Right renal pelvis (tissue), 4 donors: ENCODE measurements at places on chromosomes 16 and 17. TPM values are rescaled to one million over a fixed set of nuclear protein-coding genes. Genes with fewer than 3 reads are reported as not detected.

The CCDC57 gene
- polyA plus RNA-seq, result 42.2 TPM

The HOXB6 gene
- polyA plus RNA-seq, result 108 TPM

The TOP2A gene
- 170 TPM for polyA plus RNA-seq

The TIMP2 gene
- polyA plus RNA-seq, result 185 TPM

The ZNF469 gene
- polyA plus RNA-seq, result 1.4 TPM

The NLE1 gene
- polyA plus RNA-seq, result 20.4 TPM

The SOCS7 gene
- 16.9 TPM for polyA plus RNA-seq

The TMEM100 gene
- 70.7 TPM for polyA plus RNA-seq

DNA sequence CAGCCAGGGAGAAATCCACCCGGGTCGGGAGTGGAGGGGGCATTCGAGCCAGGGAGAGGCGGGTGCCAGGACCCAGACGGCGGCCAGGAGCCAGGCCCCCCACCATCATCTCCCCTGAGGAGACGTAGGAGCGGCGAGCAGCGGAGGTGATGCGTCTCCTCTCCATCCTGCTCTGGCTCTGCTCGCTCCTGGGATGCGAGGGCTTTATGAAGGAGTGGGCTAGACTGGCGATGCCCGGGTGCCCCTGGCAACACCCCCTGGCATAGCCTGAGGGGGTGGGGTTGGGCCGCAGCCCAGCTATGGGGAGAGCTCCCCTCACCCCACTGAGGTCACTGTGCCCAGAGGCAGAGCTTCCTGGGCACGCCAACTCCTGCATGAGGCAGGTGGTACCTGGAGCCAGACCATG, at the start of gene GFAP:
TSS of gene GFAP (minus strand) at position 180 of the 406 bp plus-strand sequence. CDS start at position 166, 14 bp downstream.
- DNase-seq, result no peak

GRCh38 chr17:72671016-72671415, 421.5 kb downstream of the SLC39A11 start:
- DNase-seq, result no peak

DNA sequence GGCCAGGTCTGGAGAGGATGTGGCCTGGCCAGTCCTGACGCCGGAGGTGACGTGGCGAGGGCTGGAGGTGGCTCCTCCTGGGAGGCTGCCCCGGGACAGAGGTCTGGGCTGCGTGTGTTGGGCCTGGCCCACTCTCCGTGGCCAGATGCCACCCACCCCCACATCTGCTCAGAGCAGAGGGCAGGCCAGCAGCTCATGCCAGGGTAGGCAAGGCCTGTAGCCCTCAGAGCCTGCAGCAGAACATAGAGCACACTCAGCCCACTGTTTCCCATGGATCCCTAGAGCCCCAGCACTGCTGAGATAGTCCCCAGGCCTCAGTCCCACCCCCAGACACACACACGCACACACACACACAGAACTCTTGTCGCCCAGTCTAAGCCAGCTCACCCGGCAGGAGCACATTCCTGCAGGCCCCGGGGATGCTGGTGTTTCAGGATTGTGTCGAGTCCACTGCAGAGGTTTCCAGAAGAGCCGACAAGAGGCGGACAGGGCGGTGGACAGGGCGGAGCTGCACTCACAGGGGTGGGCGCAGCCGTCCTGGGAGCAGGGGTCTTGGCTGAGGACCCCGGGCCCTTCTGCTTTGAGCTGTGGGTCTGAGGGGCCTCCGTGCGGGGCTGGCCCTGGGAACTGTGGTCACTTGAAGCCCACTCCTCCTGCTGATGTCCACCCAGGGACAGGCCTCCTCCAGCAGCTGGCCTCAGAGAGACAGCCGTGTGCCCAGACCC, 33.4 kb downstream of the SOX8 start:
- no peak for DNase-seq

DNA sequence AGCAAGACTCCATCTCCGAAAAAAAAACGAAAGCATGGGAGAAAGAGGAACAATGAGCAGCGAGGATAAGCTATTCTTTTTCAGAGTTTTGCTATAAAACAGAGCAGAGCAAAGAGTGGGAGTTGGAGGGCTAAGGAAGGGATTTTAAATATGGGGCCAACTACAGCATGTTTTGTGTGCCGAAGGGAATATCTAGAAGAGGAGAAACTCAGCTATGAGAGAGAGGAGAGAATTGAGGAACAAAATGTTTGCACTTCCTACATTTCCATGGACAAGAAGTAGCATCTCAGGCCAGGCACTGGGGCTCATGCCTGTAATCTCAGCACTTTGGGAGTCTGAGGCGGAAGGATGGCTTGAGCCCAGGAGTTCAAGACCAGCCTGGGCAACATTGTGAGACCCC, 13.1 kb upstream of the GRB2 start:
- no peak for DNase-seq

DNA sequence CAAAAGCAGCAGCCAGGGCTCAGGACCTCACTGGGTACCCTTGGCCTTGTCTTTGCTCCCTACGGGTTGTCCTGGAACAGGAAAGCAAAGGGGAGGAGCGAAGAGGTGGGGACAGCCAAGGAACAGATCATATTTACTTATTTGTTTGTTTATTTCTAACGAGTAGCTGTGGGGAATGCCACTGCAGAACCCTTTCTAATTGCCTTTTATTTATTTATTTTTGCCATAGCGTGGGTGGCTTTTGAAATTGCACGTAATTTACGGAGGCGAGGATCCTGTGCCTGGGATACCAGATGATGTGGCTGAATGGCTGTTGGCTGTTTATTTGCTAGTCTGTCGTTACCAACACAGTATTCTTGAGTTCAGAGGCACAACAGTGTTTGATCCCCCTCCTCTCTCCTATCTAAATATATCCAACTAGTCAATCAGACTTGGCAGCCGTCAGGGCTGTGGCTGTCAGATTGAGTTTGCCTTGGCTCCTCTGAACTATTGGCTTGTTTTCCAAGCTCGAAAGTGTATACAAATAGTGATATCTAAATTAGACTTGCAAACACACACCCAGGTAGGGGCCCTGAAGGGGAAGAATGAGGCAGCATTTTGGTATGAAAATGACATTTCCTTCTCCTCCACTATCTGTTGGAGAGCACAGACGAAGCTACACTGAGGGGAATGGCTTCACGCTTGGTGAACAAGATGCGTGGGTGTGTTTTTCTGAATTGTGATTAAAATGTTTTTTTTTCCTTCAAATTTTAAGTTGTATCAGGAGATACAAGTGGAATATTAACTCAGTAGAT, 110.4 kb downstream of the MSI2 start:
- DNase-seq, result no peak

- DNase-seq, result no peak
Measured at GRCh38 chr16:474420-475122, 49.1 kb downstream of the RAB11FIP3 start.

DNA sequence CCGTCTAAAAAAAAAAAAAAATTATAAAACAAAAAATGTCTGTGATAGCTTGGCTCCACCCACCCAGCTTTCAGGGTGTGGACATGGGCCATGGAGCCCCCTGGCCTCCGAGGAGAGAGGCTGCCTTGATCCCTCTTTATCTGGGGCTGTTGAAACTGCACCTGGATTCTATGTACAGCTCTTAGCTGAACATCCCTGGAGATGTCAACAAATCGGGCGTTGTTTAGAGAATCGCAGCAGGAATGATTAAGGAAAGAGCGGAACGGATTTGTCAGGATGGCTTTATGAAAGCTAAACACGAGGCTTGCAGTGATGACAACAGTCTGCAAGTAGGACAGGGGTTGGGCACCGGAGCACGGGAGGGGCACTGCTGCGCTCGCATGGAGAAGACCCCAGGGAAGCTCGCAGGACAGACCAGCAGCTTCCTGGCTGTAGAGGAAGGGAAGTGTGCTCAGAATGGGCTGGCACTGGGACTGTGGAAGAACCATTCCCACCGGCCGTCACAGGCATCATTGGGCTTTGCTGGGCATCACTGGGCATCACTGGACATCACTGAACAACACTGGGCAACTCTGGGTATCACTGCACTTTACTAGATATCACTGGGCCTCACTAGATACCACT, 195.8 kb upstream of the FOXF1 start:
- DNase-seq, result no peak

DNA sequence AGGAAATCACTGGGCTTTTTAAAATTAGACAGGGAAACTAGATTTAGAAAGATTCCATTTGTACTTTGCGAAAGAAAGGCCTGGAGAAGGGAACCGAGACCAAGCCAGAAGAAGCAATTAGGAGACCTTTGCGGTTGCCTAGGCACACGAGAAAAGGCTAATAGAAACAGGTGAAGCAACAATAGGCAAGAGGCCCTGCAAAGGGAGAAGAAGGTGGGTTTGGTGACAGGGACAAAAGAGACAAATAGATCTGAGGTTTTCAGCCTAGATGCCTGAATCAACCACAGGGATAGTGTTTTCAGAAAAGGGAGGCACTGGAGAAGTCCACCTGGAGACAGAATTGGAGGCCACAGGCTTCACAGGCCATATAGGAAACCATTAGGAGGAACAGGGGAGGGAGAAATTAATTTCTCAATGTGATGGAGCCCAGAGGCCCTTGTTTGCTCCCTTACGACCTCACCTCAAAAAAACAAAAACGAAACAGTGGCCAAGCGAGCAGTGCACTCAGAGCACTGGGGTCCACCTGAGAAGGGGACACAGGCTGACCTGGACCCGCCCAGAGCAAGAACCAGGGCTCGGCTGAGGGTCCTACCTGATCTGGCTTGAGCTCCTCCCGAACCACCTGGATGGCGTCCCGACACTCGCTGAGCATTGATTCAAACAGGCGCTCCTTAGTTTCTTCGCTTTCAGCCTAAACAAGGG, 22.3 kb downstream of the SRP68 start:
- DNase-seq, result no peak

- DNase-seq, result no peak
Measured at GRCh38 chr17:6654841-6655731, 3.5 kb downstream of the C17orf100 start.

GRCh38 chr16:67881621-67882161, 3.0 kb upstream of the NRN1L start:
- DNase-seq, result no peak

GRCh38 chr16:67661101-67661761, 471 bp downstream of the PARD6A start:
- no peak for DNase-seq

DNA sequence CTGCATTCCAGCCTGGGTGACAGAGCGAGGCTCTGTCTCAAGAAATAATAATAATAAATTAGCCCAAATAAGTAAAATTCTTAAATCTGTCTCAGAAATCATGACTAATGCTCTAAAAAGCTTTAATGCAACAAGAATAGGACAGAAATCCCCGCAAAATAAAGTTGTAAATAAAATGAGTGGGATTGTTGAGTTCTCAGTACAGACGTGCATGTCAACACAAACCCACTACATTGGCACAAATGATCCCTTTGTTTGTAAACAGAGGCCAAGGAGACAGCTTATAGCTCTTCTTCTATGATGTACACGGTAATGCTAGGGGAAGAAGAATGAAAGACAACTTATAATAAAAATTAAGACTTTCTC, 6.0 kb downstream of the STAT5B start:
- no peak for DNase-seq
